ENCODE measurements at places on chromosomes 2 and 18. TPM values are rescaled to one million over a fixed set of nuclear protein-coding genes. Genes with fewer than 3 reads are reported as not detected.

Gene REL
- 17.3 TPM for total RNA-seq

Gene METTL21A
- total RNA-seq: 22.5 TPM

Gene TXNL1
- total RNA-seq: 54.5 TPM

Gene PROM2
- total RNA-seq: 4.8 TPM

Gene TMEM182
- total RNA-seq: 0.10 TPM

Gene HAAO
- not detected for total RNA-seq

Gene GKN2
- total RNA-seq: not detected

Gene RASGRP3
- 90.3 TPM for total RNA-seq

Gene IL18RAP
- not detected for total RNA-seq

Gene QPCT
- 28.8 TPM for total RNA-seq

Gene ATAD2B
- total RNA-seq: 6.5 TPM

GRCh38 chr2:217878915-217879590, 123.7 kb downstream of the TNS1 start:
- DNase-seq: no peak

DNA sequence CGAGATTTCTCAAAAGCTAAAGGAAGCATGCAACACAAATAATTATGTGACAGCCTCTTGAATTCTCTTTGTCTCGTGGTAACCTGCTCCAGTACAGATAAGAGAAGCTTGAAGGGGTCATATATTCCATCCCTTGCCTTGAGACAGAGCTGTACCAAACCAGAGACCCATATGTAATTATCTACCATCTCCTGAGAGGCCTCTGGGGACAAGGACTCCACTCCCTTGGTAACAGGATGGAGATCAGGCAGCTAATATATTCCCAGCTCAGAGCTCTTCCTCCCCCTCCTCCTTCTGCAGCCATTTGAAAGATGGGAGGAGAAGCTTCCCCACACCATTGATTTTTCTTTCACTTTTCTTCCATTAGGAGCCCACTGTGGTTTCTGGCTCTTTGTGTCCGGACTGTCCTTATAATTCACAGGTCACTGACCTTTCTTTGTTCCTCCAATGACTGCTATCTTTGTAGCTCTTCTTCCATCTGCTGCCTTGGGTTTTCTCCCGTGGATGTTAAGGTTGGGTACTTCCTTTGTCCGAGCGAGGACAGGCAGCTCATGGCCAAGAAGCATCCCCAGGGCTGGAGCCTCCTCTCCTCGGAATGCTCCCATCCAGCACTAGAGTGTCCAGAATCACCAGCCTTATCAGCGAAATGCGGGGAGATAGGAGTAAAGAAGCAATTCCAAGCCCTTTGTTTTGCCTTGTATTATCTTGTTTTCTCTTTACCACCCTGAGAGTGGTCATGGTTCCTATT, 72.6 kb upstream of the STPG4 start:
- DNase-seq: no peak

DNA sequence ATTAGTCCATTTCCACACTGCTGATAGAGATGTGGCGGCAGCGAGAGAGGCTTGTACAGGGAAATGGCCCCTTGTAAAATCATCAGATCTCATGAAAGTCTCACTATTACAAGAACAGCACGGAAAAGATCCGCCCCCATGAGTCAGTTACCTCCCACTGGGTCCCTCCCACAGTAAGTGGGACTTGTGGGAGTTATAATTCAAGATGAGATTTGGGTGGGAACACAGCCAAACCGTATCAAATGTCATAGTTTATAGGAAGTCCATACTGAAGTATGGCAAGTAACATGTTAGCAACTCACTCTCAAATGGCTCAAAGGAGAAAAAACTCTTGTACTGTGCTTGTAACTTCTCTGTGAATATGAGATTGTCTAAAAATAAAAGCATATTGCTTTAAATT, 56.1 kb downstream of the FARP2 start:
- no peak for DNase-seq

DNA sequence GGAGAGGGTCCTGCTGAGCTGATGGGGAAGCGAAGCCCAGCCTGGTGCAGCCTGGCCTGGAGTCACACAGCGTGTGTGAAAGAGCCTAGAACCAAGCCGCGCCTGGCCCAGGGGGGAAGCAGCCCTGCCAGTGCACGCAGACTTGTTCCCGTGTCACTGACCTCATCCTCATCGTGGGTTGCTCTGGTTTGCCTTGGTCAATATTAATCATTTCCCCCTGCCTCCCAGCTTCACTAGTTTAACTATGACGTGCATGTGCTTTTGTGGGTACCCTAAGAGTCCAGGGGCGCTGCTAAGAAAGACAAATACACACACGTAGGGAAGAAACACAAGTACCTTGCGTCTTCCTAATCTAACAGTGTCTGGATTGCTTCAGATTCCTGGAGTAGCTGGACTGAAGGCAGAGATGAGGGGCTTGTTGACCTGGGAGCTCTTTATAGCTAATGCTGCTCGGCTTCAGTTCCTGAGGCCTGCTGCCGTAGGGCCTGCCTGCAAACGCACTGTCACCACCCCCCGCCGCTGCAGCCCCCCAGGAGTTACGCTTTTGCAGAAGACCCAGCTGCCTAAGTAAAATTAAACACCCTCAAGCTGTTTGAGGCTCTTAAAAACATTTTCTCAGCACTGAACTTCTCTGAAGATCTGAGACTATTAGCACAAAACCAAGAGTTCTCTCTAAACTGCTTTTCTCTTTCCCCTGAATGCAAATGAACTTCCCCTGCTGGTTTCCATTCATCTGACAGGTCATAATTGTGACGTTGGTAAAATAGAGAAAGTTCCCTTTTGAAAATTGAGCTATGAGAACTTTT, 159.2 kb downstream of the FAM210A start:
- no peak for DNase-seq

DNA sequence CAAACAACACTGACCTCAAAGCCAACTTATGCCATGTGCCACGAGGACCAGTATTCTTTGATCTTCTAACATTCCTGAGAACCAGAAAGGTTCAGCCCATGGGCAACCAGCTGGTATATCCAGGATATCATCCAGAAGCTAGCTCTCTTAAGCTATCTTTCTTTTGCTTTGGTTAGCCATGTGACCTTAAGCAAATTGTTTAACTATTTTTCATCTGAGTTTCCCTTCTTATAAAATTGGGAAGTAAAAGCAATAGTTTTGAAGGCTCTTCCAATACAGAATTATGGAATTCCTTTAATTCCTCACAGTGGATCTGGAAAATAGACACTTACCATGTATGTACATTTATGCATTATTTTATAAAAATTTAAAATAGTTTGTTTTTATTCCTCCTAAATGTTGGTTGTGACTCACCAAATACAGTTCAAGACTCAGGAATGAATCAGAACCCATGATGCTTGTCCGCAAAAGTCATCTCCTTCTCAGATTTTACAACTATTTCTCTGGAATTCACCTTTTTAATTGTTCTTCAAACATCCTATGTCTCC, 435.7 kb downstream of the ZEB2 start:
- DNase-seq: no peak

DNA sequence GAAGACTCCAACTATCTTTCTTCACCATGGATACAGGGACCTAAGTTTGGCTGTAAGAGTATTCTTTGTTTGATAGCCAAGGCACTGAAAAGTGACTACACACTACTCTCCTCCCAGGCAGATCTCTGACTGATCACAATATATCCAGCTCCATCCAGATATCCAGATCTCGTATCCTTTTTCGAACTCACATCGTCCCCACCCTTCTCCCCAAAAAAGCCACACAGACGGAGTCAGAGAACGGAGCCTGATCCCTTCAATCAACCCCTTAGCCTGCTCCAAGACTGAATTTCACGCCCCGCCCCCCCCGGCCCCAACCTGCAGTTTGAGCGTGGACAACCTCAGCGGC, 533 bp downstream of the DHX57 start:
- no peak for DNase-seq

GRCh38 chr18:52093171-52093570, 246.8 kb upstream of the DCC start:
- no peak for DNase-seq

DNA sequence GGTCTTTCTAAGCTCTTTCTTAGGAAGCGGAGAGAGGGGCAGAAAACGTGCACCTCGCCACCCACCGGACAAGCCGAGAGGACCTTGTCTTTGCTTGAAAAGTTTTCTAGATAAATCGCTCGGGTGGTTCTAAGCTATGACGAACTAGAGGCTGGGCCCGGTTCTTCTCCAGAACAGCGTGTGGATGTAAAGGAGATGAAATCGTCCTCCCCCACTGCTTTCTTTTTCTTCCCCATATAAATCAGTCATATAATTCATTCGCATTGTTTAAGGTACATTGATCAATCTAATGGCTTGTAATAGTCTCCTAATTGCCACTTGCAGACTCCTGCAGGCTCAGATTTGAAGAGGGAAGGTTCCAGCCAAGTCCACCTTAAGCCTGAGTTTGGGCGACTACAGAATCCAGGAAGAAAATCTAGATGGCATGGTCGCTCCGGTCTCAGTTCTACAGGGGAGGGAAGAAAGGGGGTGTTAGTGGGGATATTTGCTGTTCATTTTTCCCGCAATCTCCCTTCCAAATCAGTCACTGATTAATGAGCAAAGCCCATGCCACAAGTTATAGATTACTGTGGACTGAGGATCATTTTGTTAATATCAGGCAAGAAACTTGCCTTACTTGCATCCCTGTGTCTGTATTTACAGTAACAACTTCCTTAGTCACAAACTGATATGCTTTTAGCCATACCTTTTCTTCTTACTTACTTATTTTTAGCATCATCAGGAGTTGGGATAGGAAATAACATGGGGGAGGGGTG, 5.6 kb upstream of the SP9 start:
- DNase-seq: no peak

DNA sequence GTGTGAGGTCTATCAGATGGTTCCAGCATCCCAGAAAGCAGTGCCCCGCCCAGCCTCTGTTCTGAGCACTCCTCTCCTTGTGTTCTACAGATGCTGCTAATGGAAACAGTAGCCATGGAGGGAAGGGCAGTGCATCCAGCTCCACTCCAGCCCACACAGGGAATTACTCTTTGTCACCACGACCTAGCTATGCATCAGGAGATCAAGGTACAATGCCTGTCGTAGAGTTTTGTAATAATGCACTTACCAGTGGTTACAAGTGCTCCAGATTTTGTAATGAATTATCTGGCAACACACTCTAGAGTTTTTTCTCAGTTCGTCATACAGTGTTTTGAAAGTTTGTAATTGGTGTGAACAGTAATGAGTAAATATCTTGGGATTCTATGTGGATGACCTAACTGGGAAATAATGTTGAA, 161.1 kb downstream of the ESCO1 start:
- DNase-seq: no peak

DNA sequence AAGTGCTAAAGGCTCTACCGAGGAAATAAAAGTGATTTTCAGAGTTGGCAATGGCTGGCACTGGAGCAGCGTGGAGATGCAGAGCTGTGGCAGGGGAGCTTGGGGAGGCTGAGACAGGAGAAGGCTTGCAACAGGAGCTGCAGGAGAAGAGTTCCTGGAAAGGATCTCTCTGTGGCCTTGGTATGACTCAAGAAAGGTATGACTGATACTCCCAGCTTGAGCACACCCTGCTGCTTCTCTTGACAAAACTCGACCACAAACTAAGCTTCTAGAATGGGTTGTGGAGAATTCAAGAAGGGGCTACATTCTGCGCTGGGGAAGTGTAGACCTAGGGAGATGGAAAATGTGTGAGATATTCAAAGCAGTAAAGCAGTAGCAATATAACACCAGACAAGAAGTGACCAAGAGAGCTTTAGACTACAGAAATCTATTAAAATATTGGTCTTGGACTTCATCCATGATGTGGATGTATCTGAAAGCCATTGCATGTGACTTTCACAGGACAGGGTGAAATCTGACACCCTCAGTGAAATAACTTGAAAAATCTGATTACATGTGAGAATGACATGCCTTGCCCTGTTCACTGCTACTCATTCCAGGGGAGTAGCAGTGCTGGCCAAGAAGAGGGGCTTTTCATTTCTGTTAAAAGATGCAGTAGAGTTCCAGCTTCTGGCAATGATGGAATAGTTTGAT, 41.5 kb downstream of the SUCLG1 start:
- no peak for DNase-seq

- no peak for DNase-seq
Observed at GRCh38 chr2:232588680-232589585, 38.4 kb downstream of the EIF4E2 start.

DNA sequence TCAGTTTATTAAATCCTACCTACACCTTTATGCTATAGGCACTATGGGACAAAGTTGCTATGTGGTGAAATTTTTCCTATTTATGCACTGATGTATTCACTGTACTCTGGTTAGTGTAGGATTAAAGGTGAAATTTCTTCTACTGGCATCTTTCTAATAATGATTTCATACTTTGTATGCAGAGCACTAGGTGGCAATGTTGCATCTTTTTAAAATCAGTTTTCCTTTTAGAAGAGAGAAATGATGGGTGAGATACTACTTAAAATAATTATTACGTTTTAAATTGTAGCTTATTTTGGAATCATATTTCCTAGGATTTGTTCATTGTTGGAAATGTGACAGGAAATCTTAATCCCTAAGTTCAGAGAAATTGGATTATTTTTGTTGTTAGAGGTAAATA, 150.9 kb downstream of the CD8B2 start:
- no peak for DNase-seq

- no peak for DNase-seq
Observed at GRCh38 chr2:197555467-197555866, 39.6 kb downstream of the MOB4 start.

DNA sequence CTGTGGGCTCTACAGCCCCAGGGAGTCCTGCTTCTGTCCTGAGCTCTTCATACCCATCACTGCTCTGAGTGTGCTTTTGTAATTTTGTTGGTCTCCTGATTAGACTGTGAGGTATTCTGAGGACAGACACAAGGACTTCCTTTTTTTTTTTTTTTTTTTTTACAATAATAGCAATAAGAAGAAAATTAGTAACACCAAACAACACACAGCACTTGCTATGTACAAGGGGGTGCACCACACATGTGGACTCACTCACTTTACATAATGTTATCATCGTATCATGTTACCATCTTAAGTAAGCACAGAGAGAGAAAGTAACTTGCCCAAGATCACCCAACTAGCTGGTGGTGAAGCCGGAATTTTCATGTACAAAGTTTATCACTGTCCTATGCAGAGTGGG, 34.6 kb downstream of the MBP start:
- DNase-seq: no peak
